ENCODE measurements at places on chromosomes 16 and 17.

DNA sequence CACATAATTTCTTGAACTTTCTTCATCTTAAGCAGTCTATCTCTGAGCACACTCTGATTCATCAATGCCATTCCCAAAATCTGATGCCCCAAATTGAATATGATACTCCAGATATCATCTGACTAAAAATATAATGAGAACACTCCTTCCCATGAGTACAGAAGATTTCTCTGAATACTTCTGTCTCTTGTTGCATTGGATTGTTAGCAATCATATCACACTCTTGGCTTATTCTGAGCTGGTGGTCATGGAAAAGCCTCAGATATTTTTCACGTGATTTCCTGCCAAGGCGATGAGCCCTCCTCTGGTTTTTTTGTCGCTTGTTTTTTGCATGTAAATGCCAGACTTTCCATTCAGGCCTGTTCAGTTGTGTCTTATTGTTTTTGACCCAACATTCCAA lies 87.2 kb downstream of the NOG start:
- no peak for DNase-seq

DNA sequence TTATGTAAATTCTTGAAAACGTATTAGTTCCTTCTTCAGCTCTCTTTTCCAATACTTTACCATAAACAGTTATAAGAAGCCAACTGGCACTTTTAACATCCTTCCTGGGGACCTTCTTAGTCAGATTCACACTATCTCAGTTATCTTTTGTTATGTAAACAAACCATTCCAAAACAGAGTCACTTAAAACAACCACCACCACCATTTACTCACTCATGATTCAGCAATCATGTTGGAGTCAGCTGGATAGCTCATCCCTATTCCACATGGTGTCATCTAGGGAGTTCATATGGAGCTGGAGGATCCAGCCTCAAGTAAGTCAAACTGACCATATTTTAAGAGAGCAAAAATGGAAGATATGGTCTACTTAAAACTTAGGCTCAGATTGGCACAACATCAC lies 240.3 kb upstream of the IRX3 start:
- DNase-seq = no peak

GRCh38 chr16:10040136-10041080 lies 141.8 kb downstream of the GRIN2A start:
- DNase-seq = no peak

DNA sequence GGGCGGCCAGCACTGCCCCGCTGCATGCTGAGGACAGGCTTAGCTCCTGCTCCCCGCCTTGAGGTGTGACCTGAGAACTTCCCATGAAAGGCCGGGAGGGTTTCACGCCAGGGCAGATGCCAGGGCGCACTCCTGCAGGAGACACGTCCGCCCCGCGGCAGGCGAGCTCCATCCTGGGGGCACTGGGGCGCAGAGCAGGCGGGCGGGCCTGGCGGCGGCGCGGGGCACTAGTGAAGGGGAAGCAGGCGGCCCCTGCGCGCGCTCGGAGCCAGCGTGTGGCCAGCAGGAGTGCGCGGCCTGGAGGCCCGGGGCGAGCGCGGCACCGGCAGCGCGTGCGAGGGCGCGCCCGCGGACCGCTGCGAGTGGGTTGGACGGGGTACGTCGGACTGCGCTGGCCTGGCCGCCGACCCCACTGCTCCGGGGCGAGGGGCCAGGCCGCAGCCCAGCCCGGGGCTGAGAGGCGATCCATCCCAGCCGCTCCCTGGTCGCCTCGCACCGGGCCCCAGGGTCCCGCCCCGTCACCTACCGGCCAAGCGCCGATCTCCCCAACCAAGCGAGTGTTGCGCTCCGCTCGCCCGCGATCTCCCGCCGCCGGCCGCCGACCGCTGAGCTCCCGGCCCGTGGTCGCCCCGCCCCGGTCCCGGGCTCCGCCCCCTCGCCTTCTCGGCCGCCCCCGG lies at the start of gene MAP3K14:
Gene MAP3K14 (minus strand): TSS at position 587 of the 677 bp plus-strand sequence. CDS start 26,275 bp downstream, outside the sequence.
- DNase-seq = peak; percentile 60

- no peak for DNase-seq
These were observed 401.7 kb upstream of the MAF start for GRCh38 chr16:80002261-80002660.

GRCh38 chr17:64202683-64203344 lies 60.2 kb downstream of the TEX2 start:
- DNase-seq = no peak

GRCh38 chr17:59771093-59771492 lies 63.6 kb downstream of the VMP1 start:
- no peak for DNase-seq

DNA sequence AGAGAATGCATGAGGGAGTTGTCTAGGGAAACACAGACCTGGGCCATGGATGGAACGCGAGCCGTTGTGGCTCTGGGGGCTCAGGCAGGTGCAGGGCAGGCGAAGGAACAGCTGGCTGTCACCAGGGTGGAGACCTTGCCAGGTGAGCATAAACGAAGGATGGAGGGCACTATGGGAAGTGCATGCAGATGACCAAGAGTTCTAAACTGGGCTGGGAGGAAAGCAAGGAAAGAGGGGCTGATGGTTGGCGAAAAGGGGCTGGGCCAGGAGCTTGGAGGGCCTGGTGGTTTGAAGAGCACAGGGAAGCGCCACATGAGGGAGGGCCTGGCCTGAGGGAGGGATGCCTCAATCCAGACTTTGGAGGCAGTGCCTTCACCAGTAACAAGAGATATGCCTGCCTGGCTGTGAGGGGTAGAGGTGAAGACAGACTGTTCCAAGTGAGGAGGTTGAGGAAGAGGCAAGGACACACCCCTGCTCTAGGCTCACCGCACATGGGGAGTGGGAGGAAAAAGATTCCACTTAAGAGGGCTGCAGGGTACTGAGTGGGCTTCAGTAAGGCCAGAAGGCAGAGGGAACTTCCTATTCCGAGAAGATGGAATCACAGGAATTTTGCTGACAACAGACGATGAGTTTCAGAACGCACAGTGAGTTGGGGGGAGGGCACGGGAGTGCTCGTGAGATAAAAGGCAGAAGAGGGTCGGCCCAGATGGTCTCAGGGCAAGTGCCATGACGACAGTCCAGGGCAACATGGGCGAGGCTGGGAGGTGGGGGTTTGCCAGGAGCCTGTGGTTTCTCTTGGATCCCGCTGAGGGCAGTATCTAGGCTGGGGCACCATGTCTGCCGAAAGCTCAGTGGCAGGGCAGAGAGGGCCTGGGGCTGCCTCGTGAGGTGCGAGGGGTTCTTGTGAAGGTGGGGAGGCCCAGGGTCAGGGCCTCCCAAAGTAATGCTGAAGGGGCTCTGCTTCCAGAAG lies 20.6 kb downstream of the B9D1 start:
- no peak for DNase-seq

DNA sequence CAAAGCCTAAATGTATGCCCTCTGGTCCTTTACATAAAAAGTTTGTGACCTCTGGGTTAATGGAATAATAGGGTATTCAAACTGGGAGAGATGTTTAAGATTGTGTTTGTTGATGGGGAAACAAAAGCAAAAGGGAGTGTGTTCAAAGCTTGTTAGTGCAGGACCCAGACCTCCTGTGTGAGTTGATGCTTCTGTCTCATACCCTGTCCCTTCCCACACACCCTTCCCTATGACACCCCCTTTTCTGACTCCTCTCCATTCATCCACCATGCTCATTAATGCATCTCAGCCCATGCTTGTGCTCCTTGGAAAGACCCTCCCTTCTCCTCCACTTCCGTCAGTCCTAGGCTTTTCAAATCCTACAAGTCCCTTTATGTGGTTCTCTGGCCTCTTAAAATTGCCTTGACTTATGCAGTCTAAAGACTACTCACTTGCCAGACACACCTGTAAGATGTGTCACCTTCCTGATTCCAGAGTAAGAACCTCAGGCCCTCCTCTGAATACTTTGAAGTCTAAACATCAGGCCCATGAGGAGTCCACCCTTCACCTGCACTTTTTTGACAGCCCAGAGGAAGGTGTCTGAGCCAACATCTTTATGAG lies 128.0 kb upstream of the CACNG5 start:
- DNase-seq = no peak

- no peak for DNase-seq
These were observed 1.5 kb downstream of the PSMD7 start for GRCh38 chr16:74298104-74298503.

DNA sequence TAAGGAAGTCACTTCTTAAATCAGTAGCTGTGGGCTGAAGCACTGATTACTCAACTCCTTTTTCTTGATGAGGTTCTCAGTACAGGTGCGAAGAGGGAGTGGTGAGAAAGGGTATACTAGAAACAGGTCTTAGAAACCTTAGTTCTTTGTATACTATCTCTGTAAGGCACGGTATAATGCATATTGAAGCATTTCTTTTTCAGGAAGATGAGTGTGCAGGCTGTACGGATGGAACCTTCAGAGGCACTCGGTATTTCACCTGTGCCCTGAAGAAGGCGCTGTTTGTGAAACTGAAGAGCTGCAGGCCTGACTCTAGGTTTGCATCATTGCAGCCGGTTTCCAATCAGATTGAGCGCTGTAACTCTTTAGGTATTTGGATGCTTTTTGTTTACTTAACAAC lies 39.2 kb downstream of the CYLD start:
- DNase-seq = peak; percentile 26

DNA sequence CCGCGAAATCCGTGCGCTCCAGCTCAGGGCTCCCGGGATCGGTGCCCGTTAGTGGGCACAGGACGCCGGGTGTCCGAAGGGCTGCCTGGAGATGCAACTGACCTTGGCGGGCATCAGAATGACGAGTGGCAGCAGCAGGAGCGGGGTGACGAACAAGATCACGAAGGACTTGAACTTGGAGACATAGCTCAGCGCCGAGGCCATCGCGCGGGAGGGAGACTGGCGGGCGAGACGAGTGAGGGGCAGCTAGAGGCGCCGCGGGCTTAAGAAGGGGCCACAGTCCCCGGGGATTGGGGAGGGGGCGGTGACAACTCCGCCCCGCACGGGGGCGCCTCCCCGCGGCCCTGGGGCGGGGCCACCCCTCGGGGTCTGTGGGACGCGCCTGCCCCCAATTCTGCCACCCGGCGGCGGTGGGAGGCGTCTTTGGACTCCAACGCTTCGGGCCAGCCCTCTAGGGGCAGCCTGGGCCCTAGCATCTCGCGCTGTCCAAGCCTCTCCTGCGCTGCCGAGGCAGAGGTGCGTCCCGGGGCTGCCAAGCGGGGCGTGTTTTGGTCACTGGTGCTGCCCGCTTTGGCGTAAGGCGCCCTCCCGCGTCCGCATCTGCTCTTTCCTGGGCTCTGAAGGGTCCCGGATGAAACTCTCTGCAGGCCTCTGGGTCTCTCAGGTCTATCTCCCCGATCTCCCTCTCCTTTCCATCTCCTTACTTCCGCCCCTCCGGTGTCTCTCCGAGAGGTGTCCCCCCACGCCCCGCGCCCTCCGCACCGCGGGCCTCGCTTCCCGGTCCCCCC lies at the start of gene SLC13A5:
Gene SLC13A5 (minus strand): TSS at position 240 of the 788 bp plus-strand sequence. CDS start 36 bp downstream, at position 204.
- DNase-seq = no peak

- no peak for DNase-seq
These were observed at the start of gene CEMP1 for GRCh38 chr16:2531371-2531695. Gene CEMP1, minus strand, starts transcription at chr16:2531408. Its CDS starts 335 bp downstream, at chr16:2531073.

DNA sequence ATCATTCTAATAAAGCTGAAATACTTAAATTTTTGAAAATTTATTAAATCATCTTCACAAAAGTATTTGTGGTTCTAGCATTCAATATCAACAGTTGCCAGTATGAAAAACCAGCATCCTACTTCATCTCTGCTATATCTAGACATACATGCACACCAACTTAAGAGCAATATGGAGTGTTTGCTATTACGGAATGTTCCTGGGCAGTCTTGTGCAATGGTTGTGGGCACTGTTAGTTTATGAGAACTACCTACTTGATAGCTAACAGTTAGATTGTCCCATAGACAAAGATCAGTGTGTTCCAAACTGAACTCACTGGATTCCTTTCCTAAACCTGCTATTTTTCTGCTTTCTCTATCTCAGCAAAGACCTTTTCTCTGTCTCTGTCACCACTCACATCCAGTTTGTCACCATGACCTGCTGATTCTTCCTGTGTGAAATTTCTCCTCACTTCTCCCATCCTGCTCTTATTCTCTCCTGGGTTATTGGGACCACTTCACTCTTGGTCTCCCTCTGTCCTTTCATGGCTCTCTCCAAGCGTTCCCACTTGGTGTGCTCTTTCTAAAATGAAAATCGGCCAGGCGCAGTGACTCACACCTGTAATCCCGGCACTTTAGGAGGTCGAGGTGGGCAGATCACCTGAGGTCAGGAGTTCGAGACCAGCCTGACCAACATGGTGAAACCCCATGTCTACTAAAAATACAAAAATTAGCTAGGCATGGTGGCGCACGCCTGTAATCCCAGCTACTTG lies 27.7 kb downstream of the CNTROB start:
- no peak for DNase-seq

GRCh38 chr17:40373324-40373723 lies 8.8 kb upstream of the GJD3 start:
- DNase-seq = no peak
